ENCODE measurements at places on chromosomes 3 and 15. TPM values are rescaled to one million over a fixed set of nuclear protein-coding genes. Genes with fewer than 3 reads are reported as not detected.

DNA sequence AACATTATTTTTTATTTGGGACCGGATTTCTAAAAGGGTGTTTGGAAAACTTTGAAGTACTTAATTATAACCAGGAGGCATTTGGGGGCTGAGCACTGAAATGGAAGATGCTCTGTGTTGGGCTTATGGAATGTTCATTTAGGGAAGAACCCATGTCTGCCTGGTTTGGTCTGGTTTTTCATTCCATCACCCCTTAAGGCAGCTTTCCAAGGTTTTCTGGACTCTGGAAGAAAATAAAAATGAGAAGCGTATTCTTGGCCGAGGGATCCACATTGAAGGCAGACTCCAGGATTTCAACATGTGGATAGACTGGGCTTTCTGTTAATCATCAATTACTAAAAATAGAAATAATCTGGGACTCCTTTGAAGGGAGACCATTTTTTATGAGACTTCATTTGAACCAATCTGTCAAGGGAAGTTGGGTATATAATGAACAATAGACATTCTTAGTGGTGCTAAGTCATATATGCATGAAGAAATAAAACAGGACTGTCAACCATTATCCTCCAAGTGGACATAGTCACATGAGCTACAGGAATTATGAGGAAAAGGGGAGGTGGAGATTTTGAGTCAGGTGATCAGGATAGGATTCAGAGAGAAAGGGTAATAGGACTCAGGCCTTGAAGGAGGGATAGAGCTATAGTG, 270.5 kb upstream of the ADAMTS9 start:
- no peak for DNase-seq

GRCh38 chr3:4409971-4410573, 57.0 kb downstream of the SUMF1 start:
- no peak for DNase-seq

The CLDN16 gene
- total RNA-seq: 0.14 TPM

DNA sequence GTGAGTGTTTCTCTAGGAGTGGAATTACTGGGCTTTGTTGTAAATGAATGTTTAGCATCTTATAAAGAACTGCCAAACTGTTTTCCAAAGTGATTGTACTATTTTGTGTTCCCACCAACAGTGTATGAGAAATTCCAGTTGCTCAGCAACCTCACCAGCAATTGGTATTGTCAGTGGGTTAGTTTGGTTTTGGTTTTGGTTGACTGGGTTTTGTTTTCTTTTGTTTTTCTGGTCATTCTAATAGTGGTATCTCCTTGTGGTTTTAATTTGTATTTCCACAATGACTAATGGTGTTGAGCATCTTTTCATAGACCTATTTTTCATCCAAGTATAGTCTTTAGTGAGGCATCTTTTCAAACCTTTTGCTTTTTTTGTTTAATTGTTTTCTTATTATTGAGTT, 27.1 kb downstream of the FILIP1L start:
- DNase-seq: no peak

DNA sequence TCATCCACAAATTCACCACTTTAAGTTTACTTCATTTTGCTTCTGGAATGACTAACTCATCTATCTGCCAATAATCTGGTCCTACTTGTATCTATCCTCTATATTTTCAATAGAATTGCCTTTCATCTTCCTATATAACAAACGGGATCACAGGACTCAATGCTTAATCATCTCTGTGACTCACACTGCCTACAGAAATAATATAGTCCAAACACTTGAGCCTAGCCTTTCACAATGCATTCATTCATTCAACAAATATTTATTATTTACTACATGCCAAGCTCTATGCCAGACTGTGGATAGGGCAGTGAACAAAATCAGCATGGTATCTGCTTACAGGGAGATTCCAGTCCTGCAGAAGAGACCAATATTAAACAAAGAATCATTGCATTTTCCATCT, 16.6 kb upstream of the AGTR1 start:
- no peak for DNase-seq

Data from upper lobe of right lung (tissue), 1 donor.